NCI-H1436 treated with DMSO at 0.1 percent for 48 hours (cell line): ENCODE measurements at places on chromosomes 4 and X.

- no peak for DNase-seq
These were observed 25.9 kb downstream of the PKD2 start for GRCh38 chr4:88033309-88033708.

DNA sequence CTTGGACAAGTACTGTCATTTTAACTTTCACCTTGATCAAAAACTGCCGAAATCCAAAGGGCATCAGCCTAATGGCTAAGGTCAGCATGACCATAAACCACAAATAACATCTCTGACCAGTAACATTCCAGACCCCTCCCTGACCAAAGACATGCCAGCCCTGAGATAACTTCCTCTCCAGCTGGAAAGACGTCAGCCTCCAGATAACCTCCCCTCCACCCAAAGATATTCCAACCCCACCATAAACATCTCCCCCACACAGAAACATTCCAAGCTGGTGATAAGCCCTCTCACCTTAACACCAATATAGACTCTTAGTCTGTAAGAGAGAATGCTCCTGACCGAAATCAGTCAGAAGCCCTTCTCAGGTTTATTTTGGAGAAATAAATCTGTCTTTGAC lies 7.4 kb downstream of the PPP1R2C start:
- no peak for DNase-seq

DNA sequence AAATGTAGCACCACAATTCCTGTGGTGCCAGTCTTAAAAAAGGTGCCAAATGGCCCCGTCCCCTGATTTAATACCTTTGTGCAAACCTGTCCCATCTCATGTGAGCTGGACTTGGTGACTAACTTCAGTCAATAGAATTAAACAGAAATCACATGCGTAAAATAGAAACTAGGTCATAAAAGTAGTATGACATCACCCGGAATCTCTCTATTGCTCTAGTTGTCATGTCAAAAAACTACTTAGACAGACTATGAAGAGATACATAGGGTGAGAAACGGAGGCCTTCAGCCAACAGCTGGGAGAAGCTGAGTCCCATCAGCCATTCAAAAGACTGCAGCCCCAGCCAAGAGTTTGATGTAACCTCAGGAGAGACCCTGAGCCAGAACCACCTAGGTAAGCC lies 293.5 kb upstream of the HS3ST1 start:
- no peak for DNase-seq

- no peak for DNase-seq
These were observed 103.8 kb upstream of the LEF1 start for GRCh38 chr4:108272561-108272960.

DNA sequence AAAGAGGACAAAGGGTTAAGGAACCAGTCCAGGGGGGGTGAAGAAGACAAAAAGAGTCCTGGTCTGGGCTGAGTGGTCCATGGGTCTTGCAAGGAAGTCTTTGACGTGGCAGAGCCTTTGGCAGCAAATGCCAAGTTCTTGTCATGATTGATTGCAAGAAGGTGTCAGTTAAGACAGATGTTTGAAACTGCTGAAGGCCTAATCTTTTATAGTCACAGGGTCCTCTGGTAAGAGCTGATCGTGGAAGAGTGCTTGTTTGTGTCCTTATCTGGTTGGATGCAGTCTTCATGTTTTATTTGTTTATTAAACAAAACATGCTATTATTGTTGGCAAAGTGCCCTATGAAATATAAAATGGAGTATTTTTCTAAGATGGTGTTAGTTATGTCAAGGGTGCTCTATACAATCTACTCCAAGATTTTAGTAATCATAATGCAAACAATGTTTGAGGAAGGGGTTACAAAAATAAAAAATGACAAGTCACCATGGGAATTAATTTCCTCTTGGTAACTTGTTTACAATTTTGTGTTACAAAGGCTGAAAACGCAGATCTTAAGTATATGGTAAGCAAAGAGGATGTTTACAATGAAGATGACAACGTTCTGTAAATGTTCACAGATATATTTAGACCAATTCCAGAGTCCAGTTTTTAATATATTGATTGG lies 85.9 kb downstream of the MAGED4 start:
- no peak for DNase-seq

GRCh38 chr4:48167538-48168263 lies 33.7 kb upstream of the TXK start:
- DNase-seq = no peak

- no peak for DNase-seq
These were observed 59.3 kb downstream of the ARHGAP6 start for GRCh38 chrX:11606408-11606807.

- DNase-seq = no peak
These were observed 32.0 kb upstream of the TENT5D start for GRCh38 chrX:80388206-80388605.

DNA sequence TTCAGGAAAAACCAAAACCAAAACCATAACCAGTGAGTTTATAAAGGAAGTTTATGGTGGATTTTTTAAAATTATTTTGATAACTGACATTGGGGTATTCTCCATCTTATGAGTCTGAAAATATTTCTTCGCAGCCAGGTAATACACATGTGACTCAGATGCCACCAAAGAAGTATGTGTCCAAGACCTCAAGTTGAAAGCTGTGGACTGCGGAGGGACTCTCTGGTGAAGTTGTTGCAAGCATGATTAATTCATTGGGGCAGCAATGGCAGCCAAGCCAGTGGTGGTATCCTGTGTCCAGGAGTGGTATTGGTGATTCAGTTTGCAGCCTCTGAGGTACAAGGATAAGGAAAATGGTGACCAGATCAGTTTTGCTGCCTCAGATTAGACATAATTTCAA lies 14.0 kb upstream of the ADH5 start:
- no peak for DNase-seq

DNA sequence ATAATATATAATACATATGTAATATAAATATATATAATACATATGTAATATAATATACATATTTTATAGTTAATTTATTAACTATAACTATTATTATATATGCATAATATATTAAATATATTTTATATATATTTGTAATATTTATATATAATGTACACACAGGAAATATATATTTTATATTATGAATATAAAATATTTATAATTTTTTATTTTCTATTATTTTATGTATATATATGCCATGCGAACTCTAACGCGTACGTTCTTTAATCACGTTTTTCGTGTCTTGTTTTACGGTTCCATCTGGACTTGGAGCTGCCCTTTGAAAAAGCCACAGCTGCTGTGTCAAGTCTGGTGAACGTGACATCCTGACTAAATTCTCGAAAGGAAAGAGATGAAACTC lies 332.1 kb downstream of the ASMT start:
- no peak for DNase-seq

GRCh38 chr4:125736057-125736456 lies 421.3 kb downstream of the FAT4 start:
- DNase-seq = no peak

DNA sequence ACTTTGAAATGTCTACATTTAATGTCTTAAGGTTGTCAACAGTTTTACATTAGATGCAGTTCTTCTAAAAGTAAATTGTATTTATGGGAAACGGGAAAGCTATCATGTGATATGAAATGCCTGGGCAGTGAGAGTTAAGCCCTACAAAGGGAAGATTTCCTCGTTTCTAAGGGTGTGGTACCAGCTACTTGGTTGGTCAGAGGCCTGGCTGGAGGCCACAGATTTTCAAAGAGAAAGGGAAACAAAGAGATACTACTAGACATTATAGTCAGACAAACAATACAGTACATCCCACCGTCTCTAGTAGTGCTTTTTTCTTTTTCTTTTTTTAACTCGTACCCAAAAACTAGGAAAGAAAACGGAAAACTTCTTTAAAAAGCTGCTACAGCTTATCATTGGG lies 467.8 kb downstream of the PCDH7 start:
- no peak for DNase-seq

GRCh38 chr4:80049813-80050534 lies 23.1 kb downstream of the ANTXR2 start:
- DNase-seq = no peak

DNA sequence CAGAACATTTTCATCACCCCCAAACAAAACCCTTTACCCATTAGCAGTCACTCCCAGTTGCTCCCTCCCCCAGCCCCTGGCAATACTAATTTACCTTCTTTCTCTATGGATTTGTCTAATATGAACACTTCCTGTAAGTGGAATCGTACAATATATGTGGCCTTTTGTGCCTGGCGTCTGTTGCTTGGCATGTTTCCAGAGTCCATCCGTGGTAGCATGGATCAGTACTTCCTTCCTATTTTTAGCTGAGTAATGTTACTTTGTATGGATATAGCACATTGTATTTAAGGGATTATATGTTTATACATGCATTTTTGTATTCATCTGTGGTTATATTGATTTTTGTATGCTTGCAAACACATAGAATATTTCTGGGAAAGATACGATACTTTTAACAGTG lies 48.2 kb downstream of the PPEF1 start:
- DNase-seq = no peak

DNA sequence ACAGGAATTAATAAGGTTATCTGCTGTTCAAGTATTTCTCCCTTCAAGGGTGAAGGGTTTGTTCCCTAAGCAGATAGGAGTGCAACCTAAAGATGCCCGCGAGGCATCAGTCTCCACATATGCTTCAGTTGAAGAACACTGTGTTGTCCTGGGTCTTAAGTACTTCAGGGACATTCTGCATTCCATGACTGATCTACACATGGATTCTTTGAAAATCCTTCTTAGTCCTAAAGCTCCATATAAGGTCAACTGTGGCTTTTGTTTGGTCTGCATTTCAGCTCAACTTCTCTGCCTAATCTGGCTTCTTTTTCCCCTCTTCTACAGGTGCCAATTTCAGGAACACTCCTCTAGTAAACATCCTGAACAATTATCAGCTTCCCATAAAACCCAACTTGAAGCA lies 21.8 kb upstream of the CTSO start:
- DNase-seq = no peak

GRCh38 chrX:31058284-31058683 lies 13.6 kb downstream of the FTHL17 start:
- DNase-seq = no peak

GRCh38 chr4:168051526-168051925 lies 40.8 kb upstream of the ANXA10 start:
- DNase-seq = no peak

DNA sequence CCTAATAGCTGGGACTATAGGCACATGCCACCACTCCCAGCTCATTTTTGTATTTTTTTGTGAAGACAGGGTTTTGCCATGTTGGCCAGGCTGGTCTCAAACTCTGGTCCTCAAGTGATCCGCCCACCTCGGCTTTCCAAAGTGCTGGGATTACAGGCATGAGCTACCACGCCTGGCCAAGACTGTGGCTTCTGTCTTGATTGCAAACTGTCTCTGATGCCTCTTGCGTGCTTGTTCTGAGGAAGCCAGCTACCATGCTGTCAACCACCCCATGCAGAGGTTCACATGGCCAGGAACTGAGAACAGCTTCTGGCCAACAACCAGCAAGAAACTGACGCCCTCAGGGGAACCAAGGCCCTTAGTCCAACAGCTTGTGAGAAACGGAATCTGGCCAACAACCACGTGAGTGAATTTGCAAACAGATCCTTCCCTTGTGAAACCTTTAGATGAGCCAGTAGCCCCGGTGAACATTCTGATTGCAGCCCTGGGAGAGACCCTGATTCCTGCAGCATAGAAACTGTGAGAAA lies 71.2 kb downstream of the SUPT20HL2 start:
- DNase-seq = no peak

- DNase-seq = no peak
These were observed 57.8 kb downstream of the SOD3 start for GRCh38 chr4:24853142-24853541.

GRCh38 chr4:25095837-25096236 lies 64.4 kb downstream of the SEPSECS start:
- no peak for DNase-seq

- no peak for DNase-seq
These were observed 195.2 kb upstream of the EPHA5 start for GRCh38 chr4:65865489-65865888.

DNA sequence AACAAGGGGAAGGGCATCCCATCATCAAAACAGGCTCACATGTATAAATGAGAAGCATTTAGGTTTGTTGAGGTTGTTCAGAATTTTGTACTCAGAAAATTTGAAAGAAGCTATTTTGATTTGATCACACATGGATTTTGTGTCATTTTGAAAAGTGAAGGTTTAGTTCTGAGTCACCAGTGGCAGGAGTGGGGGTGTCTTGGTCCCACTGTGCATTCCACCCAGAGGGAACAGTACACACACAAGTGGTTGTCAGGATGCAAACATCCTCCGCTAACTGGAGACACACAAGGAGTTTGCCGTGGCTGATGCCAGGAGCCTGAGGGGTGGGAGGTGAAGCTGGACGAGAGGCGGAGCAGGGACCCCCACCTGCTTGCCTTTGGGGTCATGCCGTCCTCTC lies 198.2 kb upstream of the PSAPL1 start:
- no peak for DNase-seq

DNA sequence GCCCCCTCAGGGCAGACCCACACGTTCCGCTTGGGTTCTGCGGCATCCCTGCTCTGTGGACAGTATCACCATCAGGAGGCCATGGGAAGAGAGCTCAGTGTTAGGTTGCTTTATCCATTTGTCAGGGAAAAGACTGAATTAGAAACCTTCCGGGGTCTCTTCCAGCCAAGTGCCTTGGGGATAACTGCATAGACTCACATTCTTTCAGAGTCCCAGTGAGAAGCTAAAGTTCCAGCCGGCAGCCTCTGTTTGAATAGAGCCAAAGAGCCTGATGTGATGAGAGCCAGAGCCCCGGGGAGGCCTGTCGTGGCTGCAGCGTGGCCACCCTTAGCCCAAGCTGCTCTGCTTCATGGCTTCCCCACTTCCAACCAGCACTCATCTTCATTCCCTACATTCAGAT lies 85.2 kb downstream of the FHDC1 start:
- DNase-seq = no peak

DNA sequence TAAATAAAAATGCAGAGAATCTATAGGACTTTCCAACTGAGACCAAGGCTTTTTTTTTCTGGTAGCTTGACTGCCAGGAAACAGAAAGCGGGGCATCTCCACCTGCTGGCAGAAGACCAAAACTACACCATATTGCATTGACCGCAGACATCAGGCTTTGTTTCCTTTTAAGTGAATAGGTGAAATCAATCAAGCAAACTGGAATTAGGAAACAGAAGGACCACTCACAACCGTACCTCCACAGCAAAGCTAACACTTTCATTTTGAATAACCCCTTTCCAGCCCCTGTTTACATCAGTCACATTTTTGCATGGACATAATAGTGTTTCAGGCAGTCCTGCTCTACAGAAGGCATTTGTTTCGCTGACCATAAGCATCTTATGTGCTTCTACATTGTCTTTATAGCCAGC lies 218.2 kb downstream of the IDS start:
- DNase-seq = no peak

GRCh38 chrX:150602296-150602695 lies 33.9 kb downstream of the MTM1 start:
- no peak for DNase-seq
